ENCODE measurements at places on chromosomes 16 and 17.

- DNase-seq, result no peak
Observed at GRCh38 chr17:66422186-66422585, 119.8 kb downstream of the PRKCA start.

- DNase-seq, result no peak
Observed at GRCh38 chr16:10799736-10800135, 18.9 kb downstream of the TVP23A start.

DNA sequence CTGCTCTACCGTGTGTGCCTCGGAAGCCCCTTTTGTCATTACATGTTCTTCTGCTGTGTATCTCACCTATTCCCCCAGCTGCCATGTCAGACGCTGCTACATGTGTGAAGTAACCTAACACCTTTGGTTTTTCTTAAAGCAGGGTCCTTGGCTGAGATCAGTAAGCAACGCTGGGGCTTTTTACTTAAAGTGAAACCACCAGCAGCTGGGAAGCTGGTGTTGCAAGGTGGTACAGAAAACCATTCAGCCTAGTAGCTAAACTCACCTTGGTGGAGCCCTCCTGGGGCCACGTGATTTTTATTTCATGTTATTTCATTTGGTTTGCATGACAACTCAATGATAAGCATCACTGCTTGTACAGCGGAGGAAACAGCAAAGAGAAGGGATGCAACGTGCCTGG lies 62.6 kb downstream of the PLCG2 start:
- DNase-seq, result peak; percentile 57

- DNase-seq, result peak; percentile 88
Observed at GRCh38 chr17:50478391-50479381, at the start of gene RSAD1. Gene RSAD1, plus strand, starts transcription at chr17:50478860. Its CDS starts 25 bp downstream, at chr17:50478885.

- DNase-seq, result no peak
Observed at GRCh38 chr17:80984749-80985148, 6.9 kb upstream of the CHMP6 start.

- DNase-seq, result peak; percentile 45
Observed at GRCh38 chr16:68093816-68094613, 8.8 kb downstream of the NFATC3 start.

GRCh38 chr17:83152227-83152744 lies 72.9 kb downstream of the METRNL start:
- DNase-seq, result no peak

- DNase-seq, result no peak
Observed at GRCh38 chr17:82528484-82529265, 9.1 kb downstream of the FOXK2 start.

DNA sequence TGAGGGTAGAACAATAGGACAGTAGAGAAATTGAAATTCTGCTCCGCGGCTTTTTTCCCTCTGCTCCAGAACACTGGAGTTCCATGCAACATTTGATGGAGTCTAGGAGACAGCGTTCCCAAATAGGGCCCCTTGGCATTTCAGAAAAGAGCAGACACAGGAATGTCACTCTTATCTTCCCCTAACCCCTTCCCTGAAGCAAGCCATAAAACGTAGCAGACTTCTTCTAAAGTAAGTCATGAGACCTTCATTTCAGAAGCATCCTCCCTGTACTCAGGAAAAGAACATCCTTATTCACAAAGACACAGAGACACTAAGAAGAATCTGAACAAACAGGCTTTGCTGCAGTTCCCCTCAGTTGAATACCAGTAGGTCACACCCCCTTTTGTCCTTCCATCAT lies 296.1 kb upstream of the SOX9 start:
- no peak for DNase-seq

DNA sequence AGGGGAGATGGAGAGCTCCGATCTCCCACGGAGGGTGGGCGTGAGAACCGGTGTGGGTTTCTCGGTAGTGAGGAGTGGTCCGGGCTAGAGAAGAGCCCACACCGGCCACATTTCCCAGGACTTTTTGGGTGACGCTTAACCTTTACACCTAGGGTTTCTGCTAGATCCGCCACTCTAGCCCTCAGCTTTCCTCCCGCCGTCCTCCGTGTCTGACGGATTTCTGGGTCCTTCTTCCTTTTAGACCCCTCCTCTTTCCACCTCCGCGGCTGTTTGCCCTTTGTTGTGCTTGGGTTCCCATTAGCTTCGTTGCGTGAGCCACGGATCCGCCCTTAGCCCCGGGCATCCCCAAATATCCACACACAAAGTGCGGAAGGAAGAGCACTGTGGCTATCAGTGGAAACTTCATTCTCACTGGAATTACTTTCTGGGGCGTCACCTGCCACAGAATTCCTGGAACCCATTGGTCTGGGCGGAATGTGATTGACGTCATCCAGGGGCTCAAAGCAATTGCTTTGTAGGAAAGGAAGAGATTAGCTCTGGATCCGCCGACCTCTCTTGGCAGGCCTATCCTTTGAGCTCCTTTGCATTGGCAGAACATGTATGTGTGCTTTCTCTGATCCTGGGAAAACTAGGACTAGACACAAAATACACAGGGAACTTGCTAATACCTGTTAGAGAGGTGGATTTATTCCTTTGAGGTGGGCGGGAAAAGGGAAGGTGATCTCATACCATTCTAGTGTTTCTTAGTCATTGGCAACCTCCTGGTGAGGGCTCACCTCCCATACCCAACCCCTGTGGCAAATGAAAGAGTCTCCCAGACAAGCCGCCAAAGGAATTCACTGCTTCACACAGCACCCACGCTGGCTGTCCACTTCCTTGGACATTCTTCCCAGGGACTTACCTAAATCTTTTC lies 654 bp downstream of the TNFAIP1 start:
- peak; percentile 39 for DNase-seq

- DNase-seq, result no peak
Observed at GRCh38 chr16:27219161-27219560, 15.8 kb downstream of the KDM8 start.

DNA sequence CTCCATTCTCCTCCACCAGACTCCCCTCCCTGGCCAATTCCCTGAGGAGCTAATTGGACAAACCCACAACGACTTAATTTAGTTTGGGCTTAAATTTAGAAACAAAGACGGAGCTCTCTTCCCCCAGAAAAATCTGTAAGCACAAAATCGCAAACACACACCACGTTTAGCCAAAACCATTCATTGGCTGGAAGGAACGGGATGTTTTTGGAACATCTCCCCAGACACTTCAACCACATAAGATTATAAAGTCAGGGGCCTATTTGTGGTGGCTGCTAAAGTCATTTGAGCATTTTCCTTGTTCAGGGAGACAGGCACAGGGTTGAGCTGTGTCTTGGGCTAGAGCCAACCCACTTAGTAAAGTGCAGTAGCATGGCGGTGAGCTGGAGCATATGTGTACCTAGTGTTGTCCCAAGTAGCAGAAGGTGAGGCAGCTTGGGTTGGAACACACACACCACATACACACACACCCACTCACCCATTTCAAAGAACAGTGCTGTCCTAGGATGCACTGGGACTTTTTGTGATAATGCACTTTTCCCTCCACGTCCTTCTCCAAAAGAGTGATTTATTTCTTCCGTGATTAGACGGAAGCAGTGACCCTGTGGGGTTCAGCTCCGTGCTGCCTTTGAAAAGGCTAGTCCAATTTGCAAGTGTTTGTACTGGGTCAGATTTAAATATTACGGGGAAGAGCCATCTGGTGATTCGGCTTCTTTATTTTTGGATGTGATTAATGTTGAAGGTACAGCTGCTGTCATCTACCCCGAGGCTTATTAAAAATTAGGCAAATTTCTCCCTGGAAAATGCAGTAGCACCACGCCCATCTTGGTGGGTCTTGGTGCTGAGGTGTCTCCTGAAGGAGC lies 32.2 kb downstream of the ELAC2 start:
- no peak for DNase-seq

GRCh38 chr17:42442196-42442565 lies 16.5 kb upstream of the ATP6V0A1 start:
- no peak for DNase-seq

- no peak for DNase-seq
Observed at GRCh38 chr16:84207879-84208278, 16.9 kb downstream of the ADAD2 start.

GRCh38 chr17:82878527-82878926 lies 38.7 kb upstream of the ZNF750 start:
- DNase-seq, result no peak

DNA sequence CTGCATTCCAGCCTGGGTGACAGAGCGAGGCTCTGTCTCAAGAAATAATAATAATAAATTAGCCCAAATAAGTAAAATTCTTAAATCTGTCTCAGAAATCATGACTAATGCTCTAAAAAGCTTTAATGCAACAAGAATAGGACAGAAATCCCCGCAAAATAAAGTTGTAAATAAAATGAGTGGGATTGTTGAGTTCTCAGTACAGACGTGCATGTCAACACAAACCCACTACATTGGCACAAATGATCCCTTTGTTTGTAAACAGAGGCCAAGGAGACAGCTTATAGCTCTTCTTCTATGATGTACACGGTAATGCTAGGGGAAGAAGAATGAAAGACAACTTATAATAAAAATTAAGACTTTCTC lies 6.0 kb downstream of the STAT5B start:
- DNase-seq, result peak; percentile 23

GRCh38 chr17:58083491-58084316 lies 485 bp downstream of the DYNLL2 start:
- DNase-seq, result peak; percentile 68

DNA sequence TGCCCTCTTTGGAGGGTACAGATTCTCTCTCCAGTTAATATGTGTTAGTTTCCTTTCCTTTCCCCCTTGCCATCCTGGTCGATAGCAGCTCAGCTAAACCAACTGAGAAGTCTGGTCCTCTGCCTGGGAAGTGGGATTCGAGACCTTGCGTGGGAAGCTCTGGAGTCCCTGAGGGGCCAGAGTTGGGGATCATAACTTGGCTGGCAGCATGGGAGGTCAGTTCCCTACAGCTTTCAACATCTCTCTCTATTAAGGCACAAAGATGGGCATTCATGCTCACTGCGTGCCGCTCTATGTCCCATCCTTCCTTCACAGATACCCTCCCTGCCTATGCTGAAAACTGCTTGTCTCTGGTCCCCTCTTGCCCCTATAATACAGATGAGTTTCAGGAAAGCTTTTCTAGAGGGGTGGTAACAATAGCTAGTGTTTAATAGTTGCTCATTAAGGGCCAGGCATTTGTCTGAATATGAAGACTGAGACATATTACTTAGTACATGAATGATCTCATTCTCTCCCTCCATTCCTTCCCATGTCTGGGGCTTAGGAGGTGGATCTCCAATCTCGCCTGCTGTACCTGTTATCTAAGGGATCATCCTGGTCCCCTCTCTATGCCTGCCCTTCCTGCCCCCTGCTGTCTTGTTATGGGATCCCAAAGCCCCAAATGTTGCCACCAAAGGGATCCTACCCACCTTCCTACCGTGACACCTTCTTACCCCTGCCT lies 10.8 kb downstream of the THRA start:
- DNase-seq, result no peak

DNA sequence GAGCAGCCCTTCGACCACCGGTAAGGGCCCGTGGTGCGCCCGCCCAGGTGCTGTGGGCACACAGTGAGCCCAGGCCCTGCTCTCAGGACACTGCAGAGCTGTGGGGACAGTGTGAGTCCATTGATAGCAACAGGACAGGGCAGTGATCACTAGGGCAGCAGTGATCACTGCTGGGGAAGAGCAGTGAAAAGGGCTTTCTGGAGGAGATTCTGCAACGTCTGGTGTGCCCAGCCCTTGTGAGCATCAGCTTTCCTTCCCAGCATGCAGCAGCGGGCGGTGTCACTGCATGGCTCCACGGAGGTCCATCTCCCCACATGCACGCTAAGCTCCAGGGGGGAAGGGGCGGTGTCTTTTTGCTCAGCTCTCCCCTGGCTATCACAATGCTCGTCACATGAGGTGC lies 32.1 kb downstream of the MAP1LC3B start:
- DNase-seq, result no peak

GRCh38 chr17:78399693-78400144 lies 21.3 kb downstream of the PGS1 start:
- DNase-seq, result no peak

DNA sequence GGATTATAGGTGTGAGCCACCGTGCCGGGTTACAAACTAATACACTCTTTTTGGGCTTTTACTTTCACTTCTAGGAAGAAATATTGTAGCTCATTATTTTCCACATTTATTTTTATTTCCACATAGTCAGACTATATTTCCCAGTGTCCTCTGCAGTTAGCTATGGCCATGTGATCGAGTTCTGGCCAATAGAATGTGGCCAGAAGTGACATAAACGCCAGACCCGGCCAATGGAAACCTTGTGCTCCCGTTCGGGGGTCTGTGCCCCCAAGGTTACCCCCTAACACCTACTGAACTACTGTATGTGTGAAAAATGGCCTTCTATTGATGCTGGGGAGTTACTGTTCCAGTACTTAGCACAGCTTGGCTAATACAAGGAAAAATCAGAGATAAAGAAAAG lies 13.2 kb upstream of the RPTOR start:
- no peak for DNase-seq

DNA sequence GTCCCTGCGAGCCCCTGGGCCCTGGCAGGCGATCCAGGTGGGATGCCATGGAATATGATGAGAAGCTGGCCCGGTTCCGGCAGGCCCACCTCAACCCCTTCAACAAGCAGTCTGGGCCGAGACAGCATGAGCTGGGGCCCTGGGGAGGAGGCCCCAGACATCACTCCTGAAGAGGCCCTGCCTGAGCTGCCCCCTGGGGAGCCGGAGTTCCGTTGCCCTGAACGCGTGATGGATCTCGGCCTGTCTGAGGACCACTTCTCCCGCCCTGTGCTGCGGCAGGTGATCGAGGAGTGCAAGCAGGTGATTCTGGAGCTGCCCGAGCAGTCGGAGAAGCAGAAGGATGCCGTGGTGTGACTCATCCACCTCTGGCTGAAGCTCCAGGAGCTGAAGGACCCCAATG lies 33.1 kb downstream of the CDRT15L2 start:
- DNase-seq, result no peak

DNA sequence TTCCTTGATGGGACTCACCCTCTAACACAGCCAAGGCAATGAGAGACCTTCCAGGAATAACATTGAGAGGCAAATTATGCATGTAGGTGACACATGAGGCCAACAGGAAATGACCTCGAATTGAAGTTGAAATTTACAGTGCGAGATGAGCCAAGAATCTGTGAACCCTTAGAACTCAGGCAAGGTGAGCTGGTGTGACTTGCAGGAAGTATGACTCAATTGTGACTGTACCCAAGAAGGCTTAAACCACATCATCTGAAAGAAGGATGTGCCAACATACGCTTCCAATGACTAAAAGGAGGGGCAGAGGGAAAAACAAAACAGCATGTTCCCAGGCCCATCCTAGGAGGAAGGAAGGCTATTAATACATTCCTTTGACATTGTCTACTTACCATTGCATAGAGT lies 44.8 kb downstream of the PITPNC1 start:
- peak; percentile 89 for DNase-seq

DNA sequence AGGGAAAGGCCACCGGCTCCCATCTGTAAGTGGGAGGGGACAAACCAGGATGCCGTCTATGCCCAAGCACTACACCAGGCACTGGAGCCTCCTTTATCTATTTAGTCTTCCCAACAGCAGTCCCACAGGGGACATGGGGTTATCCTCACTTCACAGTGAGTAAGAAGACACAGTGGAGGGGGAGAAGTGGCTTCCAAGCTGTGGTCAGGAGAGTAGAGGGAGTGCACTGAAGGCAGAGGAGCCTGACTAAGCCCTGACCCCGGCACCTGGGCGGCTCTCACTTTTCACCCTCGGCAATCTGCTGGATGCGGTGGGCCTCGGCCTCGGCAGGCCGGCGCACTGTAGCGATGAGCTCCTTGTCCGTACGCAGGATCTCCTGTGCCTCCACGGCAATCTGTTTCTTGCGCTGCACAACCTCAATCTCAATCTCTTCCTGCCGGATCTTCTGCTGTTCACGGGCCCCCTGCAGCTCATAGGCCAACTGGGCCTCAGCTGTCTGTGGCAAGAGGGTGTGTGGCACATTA lies 15.9 kb downstream of the FLOT2 start:
- no peak for DNase-seq
